ENCODE measurements at places on chromosomes 1 and 21.

- DNase-seq = no peak
These were observed 163.9 kb downstream of the AKT3 start for GRCh38 chr1:243686159-243686558.

- no peak for DNase-seq
These were observed 16.4 kb upstream of the MTF1 start for GRCh38 chr1:37875833-37876232.

DNA sequence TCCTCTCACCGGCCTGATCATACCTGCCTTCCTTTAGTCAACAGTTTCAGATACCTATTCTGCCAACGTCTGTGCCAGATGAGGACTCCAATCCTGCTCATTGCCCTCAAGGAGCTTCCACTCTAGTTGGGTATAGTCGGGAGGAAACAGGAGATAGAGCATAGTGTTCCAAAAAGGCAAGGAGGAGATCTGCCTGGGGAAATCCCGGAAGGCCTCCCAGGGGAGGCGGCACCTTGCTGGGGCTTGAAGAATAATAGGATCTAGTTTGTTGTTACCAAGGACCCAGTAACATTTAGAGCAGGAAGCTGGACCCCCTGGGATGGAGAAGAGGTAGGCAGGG is 12.3 kb downstream of the LDLRAP1 start:
- DNase-seq = no peak

DNA sequence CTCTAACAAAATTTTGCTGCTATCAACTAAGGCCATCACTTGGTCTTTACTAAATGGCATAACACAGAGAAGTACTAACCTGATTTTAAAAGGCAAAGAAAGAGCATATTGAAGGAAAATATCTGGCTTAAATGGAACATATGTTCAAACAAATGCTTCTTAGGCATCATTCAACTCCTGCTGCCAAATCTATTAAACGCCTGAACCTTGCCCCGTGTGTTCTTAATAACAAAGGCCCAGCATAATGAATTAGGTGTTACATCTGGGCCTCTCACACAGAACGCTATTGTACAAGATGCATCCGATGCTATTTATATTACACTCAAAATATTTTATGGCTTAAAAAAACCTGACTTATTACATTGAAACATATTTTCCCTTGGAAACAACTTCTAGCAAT is 48.4 kb downstream of the B3GALNT2 start:
- no peak for DNase-seq

- no peak for DNase-seq
These were observed 19.6 kb downstream of the SLC27A3 start for GRCh38 chr1:153794624-153795329.

DNA sequence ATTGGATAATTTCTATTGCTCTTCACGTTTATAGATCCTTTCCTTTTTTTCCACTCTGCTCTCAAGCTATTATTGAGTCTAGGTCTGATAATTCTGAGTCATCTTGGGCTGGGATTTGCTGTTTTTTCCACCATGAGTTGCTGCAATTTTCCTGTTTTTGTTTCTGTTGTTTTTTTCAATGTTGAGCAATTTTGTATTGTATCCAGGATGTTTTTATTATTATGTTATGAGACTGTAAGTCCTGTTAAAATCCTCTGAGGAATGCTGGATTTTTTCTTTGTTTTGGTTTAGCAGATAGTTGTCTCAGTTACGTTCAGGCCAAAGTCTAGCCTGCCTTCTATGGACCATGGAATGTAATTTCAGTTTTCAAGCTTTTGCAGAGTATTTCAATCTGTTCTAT is 13.0 kb upstream of the SLC35A3 start:
- no peak for DNase-seq

GRCh38 chr1:11299225-11299574 is 26.2 kb downstream of the UBIAD1 start:
- DNase-seq = no peak

- no peak for DNase-seq
These were observed 38.3 kb downstream of the STUM start for GRCh38 chr1:226586650-226587422.

DNA sequence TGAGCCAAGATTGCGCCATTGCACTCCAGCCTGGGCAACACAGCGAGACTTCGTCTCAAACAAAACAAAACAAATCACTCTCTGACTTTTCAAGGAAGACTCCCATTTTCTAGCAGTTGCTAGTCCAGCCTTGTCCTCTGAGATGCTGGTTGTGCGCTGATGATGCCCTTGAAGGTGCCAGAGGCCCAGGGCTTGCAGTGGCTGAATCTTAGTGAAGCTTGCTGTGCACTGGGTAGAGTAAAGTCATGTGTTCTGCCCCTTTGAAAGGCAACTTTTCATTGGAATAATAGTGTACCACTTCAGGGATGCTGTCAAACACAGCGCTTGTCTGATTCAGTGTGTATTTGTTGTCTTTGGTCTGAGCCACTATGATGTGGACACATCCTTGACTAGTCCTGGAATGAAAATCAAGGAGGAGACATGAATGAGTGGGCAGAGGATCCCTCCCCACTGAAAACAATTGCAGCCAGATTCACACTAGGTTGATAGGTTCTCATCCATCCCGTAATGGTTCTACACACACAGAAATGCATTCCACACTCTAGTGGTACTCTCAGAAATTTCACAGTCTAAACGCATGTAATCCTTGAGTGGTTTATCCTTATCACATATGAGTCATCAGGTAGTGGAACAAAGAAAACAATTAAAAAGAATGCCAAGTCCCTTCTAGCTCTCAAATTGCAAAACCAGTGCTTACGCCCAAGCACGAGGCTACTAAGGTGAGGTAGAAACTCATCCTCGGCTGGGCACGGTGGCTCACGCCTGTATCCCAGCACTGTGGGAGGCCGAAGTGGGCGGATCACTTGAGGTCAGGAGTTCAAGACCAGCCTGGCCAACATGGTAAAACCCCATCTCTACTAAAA is 17.8 kb upstream of the TDRD10 start:
- no peak for DNase-seq

DNA sequence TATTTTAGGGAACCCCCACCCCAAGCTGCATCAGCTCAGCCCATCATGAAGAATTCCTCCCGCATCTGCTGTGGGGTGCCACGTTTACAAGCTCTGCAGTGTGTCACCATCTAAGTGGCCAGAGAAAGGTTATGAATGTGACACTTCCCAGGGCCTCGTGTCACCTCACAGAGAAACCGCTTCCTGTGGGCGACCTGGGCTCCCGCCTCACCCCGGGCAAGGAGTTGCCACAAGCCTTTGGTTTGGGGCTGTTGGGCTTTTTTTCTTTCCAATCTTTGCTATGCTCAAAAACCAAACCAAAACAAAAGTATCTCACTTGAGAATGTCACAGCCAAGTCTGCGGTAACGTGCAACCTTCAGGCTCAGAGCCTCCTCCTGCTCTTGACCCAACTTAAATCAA is 82.1 kb upstream of the ARHGEF16 start:
- DNase-seq = no peak

DNA sequence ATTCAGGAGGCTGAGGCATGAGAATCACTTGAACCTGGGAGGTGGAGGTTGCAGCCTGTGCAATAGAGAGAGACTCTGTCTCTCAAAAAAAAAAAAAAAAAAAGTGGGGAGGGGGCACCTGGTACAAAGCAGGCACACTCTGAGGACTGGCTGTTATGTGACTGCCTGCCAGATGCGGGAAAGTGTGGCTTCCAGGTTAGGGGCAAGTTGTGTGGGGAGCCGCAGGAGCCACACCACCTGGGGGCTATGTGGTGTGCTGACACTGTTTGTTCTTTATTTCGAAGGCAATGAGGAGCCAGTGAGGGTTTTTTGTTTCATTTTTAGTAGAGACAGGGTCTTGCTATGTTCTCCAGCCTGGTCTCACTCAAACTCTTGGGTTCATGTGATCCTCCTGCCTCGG is 5.7 kb downstream of the THEMIS2 start:
- DNase-seq = no peak

- DNase-seq = no peak
These were observed 266.0 kb downstream of the SPATA17 start for GRCh38 chr1:217897100-217897499.

DNA sequence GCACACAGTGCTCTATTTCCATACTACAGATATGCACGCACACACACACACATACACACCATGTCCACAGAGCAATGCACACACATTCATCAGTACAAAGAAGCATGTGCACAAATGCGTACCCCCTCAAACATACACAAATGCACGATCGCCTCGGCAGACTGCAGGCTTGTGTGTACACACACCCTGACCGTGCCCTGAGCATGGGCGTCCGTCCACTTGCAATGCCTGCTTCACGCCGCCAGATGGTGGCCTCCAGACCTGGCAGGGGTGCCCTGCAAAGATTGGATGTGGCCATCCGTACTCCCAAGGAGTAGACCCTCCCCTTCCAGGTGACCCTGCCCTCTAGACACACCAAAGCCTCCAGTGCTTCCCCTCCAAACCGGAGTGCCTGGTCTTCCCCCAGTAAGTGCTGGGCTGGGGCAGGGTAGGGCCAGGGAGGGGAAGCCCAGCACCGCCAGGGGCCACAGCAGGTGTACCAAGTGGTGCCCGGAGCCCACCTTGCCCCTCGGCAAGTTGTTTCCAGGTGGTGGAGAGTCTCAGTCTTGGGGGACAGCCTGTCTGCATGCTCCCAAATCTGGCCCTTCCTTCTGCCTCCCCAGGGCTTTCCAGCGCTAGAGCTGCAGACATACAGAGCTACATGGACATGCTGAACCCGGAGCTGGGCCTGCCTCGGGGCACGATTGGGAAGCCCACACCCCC is 20.6 kb downstream of the ESPN start:
- DNase-seq = no peak

DNA sequence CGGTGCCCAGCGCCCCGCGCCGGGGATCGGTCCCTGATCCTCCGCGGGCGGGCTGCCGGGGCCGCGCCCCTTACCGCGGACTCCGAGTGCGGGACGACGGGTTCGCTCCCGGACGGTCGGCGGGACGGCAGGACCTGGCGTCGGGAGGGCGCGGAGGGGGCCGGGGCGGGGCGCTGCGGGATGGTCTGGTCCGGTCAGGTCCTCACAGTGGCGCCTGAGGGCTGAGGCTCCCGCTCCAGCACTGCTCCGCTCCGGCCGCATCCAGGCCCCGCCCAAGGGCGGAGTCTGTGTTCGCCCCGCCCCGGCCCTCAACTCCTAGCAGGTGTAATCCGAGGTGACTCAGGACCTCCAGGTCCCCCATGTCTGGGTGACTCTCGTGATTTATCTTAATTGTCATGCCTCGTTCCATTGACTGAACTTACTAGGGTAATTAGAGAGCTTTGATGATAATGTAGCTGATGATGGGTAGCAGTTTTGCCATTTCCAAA is at the start of gene RAB3B:
TSS of gene RAB3B (minus strand) at position 223 of the 488 bp plus-strand sequence. CDS start 13,583 bp downstream, outside the sequence.
- DNase-seq = peak; percentile 87

DNA sequence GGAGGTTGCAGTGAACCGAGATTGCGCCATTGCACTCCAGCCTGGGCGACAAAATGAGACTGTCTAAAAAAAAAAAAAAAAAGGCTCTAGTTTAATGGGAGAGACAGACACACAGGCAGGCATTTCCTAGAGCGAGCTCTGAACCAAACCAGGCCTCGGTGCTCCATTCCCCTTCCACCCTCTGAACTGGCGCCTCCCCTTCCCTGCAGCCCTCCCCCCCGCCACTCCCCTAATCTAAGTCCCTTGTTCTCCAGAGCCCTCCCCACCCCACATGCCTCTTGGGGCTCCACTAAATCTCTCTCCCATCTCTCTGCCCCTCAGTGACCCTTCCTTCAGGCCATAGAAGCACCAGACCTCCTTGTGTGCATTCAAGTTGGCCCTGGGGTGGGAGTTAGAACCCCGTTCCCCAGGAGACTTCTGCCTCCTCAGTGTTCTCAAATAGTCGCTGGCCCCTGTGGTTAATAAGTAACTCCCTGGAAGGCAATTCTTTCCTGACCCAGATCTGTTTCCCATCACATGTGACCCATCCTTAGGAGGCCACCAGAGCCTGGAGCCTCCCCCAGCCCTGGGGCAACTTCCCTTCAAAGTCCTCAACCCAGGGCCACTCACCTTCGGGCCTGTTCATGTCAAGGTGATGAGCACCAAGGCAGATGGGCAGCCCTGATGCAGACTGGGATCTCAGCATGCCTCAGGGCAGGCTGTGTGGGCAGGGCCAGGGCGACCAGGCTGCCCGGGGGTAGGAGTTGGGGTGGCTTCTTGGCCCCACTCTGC is 42.6 kb upstream of the EPB41 start:
- DNase-seq = no peak

- DNase-seq = peak; percentile 49
These were observed 50.6 kb downstream of the L1TD1 start for GRCh38 chr1:62245201-62245600.

- no peak for DNase-seq
These were observed 76.5 kb downstream of the VWA5B1 start for GRCh38 chr1:20367116-20367585.

- DNase-seq = no peak
These were observed 30.5 kb upstream of the DISP1 start for GRCh38 chr1:222784371-222784770.

GRCh38 chr1:41488040-41488951 is 3.8 kb upstream of the EDN2 start:
- DNase-seq = no peak

DNA sequence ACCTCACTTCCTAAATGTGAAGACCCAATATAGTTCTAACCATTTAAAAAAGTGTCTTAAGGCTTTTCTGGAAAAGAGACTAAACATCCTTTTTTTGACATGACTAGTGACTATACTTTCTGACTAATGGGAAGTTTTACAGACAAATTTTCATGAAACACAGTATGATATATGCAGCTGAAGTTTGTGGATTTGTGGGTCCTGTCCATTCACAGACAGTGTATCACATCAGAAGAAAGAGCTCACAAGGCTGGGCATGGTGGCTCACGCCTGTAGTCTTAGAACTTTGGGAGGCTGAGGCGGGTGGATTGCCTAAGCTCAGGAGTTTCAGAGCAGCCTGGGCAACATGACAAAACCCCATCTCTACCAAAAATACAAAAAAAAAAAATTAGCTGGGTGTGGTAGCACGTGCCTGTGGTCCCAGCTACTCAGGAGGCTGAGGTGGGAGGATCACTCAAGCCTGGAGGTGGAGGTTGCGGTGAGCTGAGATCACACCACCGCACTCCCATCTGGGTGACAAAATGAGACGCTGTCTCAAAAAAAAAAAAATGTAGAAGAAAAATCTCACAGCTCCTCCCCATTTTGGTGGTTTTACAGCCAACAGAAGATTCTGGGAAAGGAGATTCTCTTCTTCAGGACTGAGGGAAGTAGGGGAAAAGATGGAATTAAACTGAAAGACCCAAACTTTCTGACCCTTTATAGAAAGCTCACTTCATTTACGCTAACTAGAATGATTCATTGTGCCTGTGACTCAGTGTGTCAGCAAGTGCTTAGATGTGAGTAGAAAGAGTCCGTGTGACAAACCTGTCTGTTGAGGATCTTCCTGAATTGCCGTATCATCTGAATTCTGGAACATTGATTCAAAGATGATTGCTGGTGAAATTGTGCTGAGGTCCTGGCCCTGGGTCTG is 15.2 kb upstream of the YRDC start:
- DNase-seq = no peak

Measured in H54 (cell line).